ENCODE measurements at places on chromosomes 3 and 15. TPM values are rescaled to one million over a fixed set of nuclear protein-coding genes. Genes with fewer than 3 reads are reported as not detected.
A peak's percentile ranks its signal among the peaks of the same experiment; 100 is the strongest.

Gene SLC27A2
- total RNA-seq: 6.2 TPM

DNA sequence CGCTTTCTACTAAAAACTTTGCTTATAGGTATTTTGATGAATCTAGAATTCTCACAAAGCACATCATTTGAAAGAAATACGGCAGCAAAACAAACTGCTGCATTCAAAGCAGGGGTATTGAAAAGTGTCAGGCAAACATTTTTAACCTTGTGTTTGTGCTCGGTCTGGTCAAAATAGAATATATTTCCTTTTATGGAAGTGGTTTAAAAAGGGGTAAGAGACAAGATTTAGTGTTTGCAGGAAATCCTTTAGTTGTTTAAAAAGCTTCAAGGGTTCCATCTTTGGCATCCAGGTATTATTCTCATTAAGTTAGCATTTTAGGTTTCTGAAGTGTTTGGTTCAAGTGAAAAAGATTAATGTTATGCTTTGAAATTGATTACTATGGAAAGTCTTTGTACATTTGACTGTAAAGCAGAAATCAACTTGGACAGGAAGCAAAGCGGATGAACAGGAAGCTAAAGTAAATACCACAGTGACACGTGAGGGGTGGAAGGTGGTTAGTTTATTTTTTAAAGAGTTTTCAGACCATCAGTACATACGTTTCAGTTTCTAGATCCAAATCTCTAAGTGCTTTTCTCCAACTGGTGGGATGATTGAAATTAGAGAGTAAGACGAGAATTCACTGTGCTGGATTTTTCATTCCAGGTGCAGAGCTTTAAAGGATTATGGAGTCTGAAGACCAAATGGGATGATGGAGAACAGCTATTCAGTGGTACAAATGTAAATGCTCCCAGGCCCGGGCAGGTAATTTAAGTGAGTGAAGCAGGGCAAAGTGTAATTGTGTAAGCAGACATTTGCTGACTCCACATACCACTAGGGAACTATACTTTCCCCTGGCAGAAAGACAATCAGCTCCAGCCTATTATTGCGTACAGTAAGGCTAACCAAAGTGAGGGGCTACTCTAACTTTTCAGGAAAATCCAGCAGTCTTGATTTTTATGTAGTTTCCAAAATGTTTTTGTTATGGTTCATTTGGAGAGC is 341.8 kb upstream of the TBL1XR1 start:
- no peak overlapping the region for H3K27ac ChIP-seq
- H3K4me1 ChIP-seq: peaks cover 5% of the 10 kb centered on the region
- DNase-seq: no peak
- H3K27me3 ChIP-seq: no peaks in the 10 kb centered on the region
- H3K36me3 ChIP-seq: no peaks in the 10 kb centered on the region

- H3K4me3 ChIP-seq: no peak overlapping the region
- H3K27me3 ChIP-seq: peaks cover 11% of the 10 kb centered on the region
- H3K4me1 ChIP-seq: peaks cover 10% of the 10 kb centered on the region
- H3K27ac ChIP-seq: no peak overlapping the region
- DNase-seq: no peak
Observed at GRCh38 chr15:36893276-36893675, 207.1 kb downstream of the MEIS2 start.

Gene SMC4
- 120 TPM for total RNA-seq

Gene TMEM158
- total RNA-seq: 29.1 TPM

Gene DISP2
- 0.59 TPM for total RNA-seq

GRCh38 chr3:43695443-43695842 is 4.7 kb downstream of the ABHD5 start:
- H3K36me3 ChIP-seq: 0 out of 2 replicates have a peak, but pooled peaks cover 4% of the 10 kb centered on the region
- peaks cover 10% of the 10 kb centered on the region for H3K4me1 ChIP-seq
- no peak overlapping the region for H3K4me3 ChIP-seq
- no peak for DNase-seq
- no peaks in the 10 kb centered on the region for H3K27me3 ChIP-seq
- H3K27ac ChIP-seq: no peak overlapping the region

DNA sequence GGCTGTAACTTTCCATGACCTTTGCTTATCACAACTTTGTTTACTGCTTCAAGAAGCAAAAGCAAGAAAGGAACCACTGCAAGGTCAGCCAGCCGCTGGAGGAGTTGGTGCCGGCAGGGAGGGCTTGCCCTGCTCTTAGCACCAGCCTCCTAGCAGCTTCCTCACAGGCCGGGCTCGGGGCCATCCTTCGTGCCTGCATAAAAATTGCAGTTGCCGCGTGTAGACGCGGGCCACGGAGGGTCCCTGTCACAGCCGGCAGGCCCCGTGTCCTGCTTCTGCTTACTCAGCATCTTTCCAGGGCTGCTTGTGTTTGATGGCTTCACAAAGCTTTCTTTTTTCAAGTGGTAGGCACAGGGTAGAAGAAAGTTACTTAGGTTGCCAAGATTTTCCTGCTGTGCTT is 84.4 kb downstream of the PGPEP1L start:
- no peak for DNase-seq
- H3K36me3 ChIP-seq: peaks cover 76% of the 10 kb centered on the region
- no peaks in the 10 kb centered on the region for H3K27me3 ChIP-seq
- H3K4me1 ChIP-seq: no peaks in the 10 kb centered on the region
- no peak overlapping the region for H3K27ac ChIP-seq

GRCh38 chr3:24137958-24138875 is 193.1 kb downstream of the NR1D2 start:
- no peak overlapping the region for H3K4me3 ChIP-seq
- peaks cover 2% of the 10 kb centered on the region for H3K36me3 ChIP-seq
- H3K4me1 ChIP-seq: no peaks in the 10 kb centered on the region
- no peak overlapping the region for H3K27ac ChIP-seq
- no peak for DNase-seq
- H3K27me3 ChIP-seq: no peaks in the 10 kb centered on the region

DNA sequence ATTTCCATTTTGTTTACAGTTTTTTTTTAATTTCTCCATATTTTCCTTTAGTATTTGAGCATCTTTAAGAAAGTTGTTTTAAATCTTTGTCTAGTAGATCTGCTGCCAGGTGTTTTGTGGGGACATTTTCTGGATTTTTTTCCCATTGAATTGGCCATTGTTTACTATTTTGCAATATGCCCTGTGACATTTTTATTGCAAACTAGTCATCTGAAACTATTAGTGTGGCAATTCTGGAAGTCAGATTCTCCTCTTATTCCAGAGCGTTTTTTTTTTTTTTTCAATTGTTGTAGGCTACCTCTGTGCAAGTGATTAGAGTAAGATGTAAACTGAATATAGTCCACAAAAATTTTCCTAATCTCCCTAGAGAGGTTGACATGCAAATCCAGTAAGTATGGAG is 334.2 kb downstream of the PYDC2 start:
- no peak overlapping the region for H3K27ac ChIP-seq
- no peaks in the 10 kb centered on the region for H3K27me3 ChIP-seq
- peaks cover 22% of the 10 kb centered on the region for H3K36me3 ChIP-seq
- H3K4me1 ChIP-seq: no peaks in the 10 kb centered on the region

DNA sequence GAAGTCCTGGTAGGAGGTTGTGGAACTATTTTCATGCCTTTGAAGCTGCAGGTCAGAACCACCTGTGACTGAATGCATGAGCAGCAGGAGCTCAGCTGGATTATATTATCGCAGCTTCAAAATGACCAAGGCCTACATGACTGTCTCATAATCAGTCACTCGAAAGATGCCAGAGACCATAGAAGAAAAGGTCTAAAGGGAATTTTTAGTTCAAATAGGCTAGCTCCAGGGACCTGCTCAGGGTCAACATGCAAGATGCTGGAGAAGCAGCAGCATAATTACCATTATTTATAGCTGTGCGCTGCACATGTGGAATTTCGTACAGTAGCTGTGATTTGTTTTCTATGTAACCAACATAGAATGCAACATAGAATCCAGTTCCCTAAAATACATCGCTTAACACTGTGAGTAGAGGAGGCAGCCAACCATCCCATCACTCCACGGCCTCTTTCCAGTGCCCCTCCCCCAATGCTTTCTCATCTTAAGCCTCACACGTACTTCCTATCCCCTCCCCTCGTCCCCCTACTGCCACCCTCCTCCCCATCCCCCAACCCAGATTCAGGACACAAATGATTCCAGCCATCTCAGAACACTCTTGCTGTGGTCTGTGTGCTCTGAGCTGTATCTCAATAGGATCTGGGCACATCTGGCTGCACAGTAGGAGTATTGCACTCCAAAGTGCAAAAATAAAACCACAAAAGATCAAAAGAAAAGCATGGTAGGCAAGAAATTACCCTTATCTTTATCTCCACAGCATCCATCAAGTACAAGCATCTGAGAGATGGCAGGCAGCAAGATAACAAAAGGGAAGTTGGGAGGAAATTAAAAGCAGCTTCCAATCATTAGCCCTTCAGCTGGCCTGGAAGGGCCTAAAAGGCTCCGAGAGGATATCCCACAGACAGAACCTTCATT is 352.8 kb upstream of the SEMA6D start:
- H3K4me3 ChIP-seq: no peak overlapping the region
- DNase-seq: no peak
- H3K27ac ChIP-seq: no peak overlapping the region
- H3K4me1 ChIP-seq: no peaks in the 10 kb centered on the region

Gene HCN4
- total RNA-seq: 10.6 TPM

DNA sequence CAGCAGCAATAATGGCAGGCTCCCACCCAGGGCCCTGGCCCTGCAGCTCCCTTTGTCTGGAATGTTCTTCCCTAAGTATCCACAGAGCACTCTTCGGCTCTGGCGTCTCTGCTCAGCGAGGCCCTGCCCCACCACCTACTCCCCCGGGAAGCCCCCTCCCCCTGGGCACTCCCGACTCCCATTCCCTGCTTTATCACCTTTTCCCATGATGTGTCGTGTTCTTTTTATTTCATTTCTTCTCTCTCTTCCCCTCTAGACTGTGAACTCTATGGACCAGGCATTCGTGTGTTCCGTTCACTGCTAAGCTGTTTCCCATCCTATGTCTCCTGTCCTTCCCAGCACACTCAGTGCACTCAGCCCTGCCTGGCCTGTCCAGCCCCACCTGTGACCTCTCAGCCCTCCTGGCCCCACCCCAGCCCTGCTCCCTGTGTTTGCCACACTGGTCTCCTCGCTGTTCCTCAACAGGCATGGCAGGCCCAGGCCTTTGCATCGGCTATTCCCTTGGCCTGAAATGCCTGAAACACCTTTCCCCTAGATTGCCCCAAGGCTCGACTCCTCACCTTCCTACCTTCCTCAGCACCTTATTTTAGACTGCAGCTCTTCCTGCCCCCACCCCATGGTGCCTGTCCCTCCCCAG is 107.4 kb downstream of the TPRA1 start:
- H3K27me3 ChIP-seq: no peaks in the 10 kb centered on the region
- no peak overlapping the region for H3K27ac ChIP-seq
- H3K4me1 ChIP-seq: no peaks in the 10 kb centered on the region
- DNase-seq: peak; percentile 20

DNA sequence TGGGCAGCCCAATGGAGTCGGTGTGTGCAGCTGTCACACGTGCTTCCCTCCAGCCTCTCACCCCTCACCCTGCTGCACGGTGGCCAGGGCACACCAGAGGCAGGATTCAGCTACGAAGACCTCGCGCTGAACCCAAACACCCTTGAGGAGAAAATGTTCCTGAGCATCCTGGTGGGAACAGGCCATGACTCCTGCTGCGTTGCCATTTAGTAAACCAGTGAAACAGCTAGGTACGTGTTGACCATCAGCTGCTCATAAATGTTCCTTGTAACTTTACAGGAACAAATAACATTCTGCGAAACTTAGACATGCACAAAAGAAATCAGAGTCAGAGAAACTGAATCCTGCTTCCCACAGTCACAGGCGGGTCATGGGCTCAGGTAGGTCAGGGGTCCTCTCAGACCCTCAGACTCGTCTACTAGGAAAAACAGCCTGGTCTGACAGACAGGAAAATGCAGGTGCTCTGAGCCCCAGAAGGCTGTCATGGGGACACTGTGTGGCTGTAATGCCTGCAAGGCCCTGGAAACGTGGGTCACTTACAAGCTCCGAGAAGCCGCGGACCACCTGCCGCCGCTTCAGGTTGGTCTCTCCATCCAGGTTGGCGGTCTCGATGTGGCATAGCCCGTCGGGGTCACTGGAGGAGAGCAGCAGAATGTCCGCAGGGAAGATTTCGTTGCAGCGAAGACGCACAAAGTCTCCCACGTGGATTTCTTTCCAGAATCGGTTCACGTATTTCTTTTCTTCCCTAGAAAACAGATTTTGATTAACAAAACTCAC is 82.5 kb downstream of the ATP10A start:
- H3K27me3 ChIP-seq: no peaks in the 10 kb centered on the region
- no peak overlapping the region for H3K27ac ChIP-seq
- no peaks in the 10 kb centered on the region for H3K36me3 ChIP-seq
- H3K4me1 ChIP-seq: peaks cover 1% of the 10 kb centered on the region
- no peak overlapping the region for H3K4me3 ChIP-seq

Gene ISY1
- total RNA-seq: 28.1 TPM

Gene SLC6A11
- 1.9 TPM for total RNA-seq

GRCh38 chr15:67049351-67050044 is 15.9 kb upstream of the SMAD3 start:
- DNase-seq: no peak
- no peaks in the 10 kb centered on the region for H3K4me1 ChIP-seq
- no peaks in the 10 kb centered on the region for H3K36me3 ChIP-seq
- H3K27me3 ChIP-seq: no peaks in the 10 kb centered on the region
- no peak overlapping the region for H3K4me3 ChIP-seq
- no peak overlapping the region for H3K27ac ChIP-seq

GRCh38 chr15:60095711-60096110 is 91.6 kb downstream of the FOXB1 start:
- DNase-seq: no peak
- H3K36me3 ChIP-seq: peaks cover 14% of the 10 kb centered on the region
- H3K4me1 ChIP-seq: peaks cover 3% of the 10 kb centered on the region
- no peak overlapping the region for H3K27ac ChIP-seq

Gene GOLGA8N
- total RNA-seq: 0.57 TPM

- H3K27me3 ChIP-seq: no peaks in the 10 kb centered on the region
- no peak overlapping the region for H3K27ac ChIP-seq
- H3K4me1 ChIP-seq: peaks cover 4% of the 10 kb centered on the region
- H3K36me3 ChIP-seq: peaks cover 1% of the 10 kb centered on the region
- no peak for DNase-seq
Observed at GRCh38 chr3:107633327-107634098, 110.8 kb downstream of the BBX start.

Gene CPLX3
- not detected for total RNA-seq

Gene MYZAP
- 0.72 TPM for total RNA-seq

All from H9 (cell line).